ENCODE measurements at places on chromosomes 16 and 17.

GRCh38 chr16:29025218-29025617 lies 40.4 kb downstream of the LAT start:
- no peak for DNase-seq

- DNase-seq, result no peak
These were observed 88.6 kb downstream of the RPTOR start for GRCh38 chr17:80633207-80633606.

DNA sequence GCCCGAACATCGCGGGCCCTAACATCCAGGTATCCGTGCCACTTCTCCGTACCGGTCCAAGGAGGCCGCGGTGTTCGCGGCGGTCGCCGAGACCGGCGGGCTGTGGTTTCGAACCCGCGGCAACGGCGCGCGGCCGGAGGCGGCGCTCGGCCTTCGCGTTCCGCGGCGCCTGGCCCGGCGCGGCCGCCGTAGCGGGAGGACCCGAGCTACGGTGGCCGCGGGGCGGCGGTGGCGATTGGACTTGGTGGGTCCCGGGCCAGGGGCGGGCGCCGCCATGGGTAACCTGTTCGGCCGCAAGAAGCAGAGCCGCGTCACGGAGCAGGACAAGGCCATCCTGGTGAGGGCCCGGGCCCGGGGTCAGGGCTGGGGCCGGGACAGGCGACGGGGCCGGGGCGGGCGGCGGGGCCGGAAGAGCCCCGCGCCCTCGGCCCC lies at the start of gene CHMP6:
CHMP6 (plus strand) TSS at position 197 of the 432 bp plus-strand sequence; CDS start at position 275, 78 bp downstream.
- peak; percentile 72 for DNase-seq

- peak; percentile 36 for DNase-seq
These were observed 946 bp downstream of the OSGIN1 start for GRCh38 chr16:83953796-83954576.

- peak; percentile 1 for DNase-seq
These were observed 204.8 kb upstream of the CPHXL start for GRCh38 chr16:75931043-75931442.

GRCh38 chr16:25051406-25052150 lies 36.4 kb upstream of the ARHGAP17 start:
- DNase-seq, result peak; percentile 71

DNA sequence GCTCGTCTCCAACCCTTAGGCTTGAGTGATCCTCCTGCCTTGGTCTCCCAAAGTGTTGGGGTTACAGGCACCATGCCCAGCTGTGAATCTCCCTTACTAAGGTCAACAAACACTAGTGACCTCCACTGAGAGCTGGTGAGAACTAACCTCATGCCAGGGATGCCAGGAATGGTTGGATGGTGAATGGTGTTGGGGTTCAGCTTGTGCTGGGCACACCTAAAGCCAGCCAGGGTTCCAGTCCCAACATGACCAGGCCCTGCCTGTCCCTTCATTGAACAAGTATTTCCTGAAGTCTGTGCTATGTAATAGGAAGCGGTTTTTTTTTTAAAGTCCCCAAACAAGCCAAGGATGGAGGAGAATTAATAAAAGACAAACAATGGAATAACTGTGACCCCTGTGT lies 56.0 kb upstream of the TOB1 start:
- DNase-seq, result peak; percentile 74

DNA sequence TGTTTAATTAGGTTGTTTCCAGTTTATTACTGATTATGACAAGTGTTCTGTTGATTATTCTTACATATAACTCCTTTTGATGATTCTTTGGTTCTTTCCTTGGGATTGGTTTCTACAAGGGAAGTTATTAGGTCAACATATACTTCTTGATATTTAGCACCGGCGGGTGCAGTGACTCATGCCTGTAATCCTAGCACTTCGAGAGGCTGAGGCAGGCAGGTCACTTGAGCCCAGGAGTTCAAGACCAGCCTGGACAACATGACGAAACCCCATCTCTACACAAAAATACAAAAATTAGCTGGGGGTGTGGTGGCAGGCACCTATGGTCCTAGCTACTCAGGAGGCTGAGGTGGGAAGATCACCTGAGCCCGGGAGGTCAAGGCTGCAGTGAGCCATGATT lies 120.2 kb upstream of the HAS3 start:
- no peak for DNase-seq

GRCh38 chr17:38881600-38882191 lies 11.8 kb downstream of the LASP1 start:
- DNase-seq, result peak; percentile 48
